ENCODE measurements at places on chromosomes 12 and 14. TPM values are rescaled to one million over a fixed set of nuclear protein-coding genes. Genes with fewer than 3 reads are reported as not detected.

Gene PKP2
- total RNA-seq: 10.2 TPM

Gene LALBA
- not detected for total RNA-seq

Gene KLRC4
- not detected for total RNA-seq

Gene KRT85
- not detected for total RNA-seq

Gene TSPAN19
- total RNA-seq: not detected

Gene ACRBP
- total RNA-seq: 0.42 TPM

Gene PRR4
- total RNA-seq: 62.0 TPM

Gene KCNH3
- not detected for total RNA-seq

Gene LAG3
- total RNA-seq: not detected

All from lower leg skin (tissue), 4 donors.